ENCODE measurements at places on chromosomes 1 and 21.

GRCh38 chr1:235391874-235392273, 24.6 kb downstream of the TBCE start:
- no peak for DNase-seq

DNA sequence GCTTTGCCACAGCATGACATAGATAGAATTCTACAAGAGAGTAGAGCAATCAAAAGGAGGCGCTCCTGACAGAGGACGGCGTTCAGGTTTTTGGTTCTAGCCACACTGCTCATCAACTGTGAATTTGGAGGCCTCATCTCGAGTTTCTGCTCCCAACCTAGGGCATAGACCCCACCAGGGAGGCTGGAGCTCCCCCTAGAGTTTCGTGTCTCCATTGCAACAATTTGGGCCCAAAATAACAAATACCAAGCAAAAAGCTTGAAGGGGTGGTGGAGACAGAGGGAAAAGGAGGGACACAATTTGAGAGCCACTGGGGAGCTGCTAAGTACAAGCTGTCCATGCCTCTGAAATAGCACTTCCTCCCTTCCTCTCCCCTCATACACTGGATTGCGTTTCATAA, 297.0 kb downstream of the GPATCH2 start:
- no peak for DNase-seq

- no peak for DNase-seq
Measured at GRCh38 chr1:225735252-225736149, 42.1 kb upstream of the SRP9 start.

DNA sequence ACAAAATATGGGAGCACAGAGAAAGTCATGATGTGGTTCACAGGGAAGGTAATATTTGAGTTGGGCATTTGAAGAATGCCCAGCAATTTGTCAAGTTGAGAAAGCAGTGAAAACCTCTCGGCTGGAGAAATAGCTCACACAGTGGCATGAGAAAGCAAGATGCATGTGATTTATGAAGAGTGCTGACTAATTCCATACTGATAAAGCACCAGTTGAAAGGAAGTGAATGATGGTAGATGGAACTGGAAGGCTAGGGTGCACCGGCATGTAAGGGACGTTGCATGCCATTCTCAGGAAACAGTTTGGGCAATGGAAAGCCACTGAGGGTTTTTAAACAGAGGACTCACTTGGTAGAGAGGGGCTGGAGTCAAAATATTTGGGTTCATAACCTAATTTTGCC, 53.5 kb upstream of the MTF2 start:
- no peak for DNase-seq

DNA sequence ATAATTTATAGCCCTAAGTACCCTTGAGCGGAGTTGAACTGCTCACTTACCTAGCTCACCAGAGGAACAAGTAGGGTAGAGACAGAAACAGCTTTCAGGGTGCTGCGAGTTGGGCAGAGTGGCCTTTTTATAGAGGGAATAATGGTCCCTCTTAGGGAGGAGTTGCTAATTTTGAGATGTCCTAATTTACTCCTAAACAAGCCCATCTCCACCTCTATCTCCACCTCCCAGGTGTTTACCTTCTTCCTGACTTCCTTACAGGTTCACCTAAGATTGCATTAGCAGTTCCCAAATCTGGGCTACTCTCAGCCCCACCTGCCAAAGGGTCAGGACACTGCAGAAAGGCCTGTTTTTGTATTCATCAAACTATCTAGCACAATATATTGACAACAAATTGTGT, at the start of gene HRNR:
HRNR (minus strand) TSS at position 101 of the 400 bp plus-strand sequence. CDS start 940 bp downstream, outside the sequence.
- no peak for DNase-seq

DNA sequence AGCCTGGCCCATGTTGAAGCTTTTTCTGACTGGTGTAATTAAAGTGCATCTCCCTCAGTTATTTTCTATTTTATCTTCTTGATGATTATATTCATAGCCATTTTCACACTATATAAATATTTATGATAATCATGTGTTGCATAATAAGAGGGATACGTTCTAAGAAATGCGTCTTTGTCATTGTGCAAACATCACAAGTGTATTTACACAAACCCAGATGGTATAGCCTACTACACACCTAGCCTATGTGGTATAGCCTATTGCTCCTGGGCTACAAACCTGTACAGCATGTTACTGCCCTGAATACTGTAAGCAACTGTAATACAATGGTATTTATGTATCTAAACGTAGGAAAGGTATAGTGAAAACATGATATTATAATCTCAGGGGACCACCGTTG, 88.1 kb downstream of the BACH1 start:
- no peak for DNase-seq

GRCh38 chr1:112296908-112297307, 99.1 kb upstream of the CTTNBP2NL start:
- DNase-seq: no peak

DNA sequence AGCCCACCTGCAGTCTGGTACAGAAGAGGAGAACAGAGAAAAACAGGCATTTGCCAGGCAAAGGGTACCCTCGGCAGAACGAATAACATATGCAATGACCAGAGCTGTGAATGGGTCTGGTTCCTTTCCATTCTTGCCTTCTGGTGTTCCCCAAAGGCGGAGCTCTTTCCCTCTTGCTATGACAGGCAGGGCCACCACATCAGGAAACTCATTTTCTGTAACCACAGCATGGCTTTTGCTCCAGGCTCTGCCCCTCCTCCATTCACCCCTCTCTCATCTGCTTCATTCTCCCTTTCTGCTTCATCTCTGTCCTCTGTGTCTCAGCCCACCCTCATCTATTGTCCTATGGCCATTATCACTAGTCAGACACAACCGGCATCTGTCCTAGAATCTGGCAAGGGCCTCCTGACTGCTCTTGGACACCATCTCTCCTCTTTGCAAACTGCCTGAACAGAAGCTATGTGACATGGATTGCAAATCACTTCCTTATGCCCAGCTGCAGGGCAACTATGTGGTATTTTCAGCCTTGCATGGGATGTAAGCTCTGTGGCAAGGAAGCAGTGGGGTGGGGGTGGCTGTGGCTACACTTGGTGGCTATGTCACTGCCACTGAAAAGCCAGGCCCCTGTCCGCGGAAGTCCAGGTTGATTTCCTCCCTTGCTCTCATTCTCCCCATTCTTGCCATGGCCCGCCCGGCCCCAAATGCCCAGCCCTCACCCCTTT, 78.8 kb upstream of the ABCD3 start:
- DNase-seq: no peak

GRCh38 chr1:192489748-192490147, 85.8 kb upstream of the RGS1 start:
- DNase-seq: peak; percentile 31

DNA sequence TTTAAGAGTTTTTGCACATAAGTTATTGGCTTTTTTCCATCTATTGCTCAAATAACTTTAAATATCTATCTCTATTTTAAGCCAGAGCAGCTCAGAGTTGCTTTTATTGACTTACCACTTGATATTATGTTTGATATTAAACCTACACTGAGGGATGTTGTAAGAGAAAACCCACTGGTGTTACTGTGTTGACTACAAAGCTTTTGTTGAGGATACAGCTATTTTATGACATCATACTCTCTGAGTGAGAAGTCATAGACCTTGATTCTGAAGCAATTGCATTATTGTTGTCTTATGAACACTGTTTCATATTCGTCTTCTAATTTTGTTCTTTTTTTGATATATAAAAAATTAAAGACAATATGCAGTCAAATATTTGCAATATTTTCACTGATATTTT, 560.4 kb downstream of the PTBP2 start:
- DNase-seq: no peak

- DNase-seq: no peak
Measured at GRCh38 chr1:25945761-25946160, 39.5 kb upstream of the STMN1 start.

- DNase-seq: no peak
Measured at GRCh38 chr1:50426108-50426700, 3.0 kb upstream of the DMRTA2 start.

- DNase-seq: no peak
Measured at GRCh38 chr1:92329347-92330129, 30.7 kb downstream of the RPAP2 start.

DNA sequence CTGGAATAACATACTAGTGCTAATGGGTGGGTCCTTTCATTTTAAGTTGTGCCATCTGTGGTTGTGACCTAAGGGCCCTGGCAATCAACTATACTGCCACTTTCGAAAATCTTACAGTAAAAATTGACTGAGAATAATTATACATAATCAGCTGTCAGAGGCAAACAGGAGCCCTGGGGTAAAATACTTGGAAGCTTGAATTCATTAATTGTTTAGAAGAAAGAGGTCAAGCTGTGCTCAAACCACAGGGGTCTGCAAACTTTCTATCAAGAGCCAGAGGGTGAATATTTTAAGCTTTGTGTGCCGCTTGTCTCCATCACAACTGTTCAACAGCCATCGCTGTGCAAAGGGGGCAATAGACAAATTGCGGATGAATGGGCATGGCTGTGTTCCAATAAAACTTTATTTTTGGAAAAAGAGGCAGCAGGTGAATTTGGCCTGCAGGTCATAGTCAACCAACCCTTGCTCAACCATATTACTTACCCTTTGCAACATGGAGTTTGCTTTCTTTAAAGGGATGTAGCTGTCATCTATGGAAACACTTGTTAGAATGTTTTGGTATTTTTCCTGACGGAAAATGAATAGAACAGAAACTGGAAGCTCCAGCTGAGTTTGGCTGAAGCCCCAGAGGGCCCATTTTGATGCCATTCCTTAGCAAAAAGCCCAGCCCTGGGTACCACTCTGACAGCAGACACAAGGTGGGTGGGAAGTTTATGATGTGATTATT, 35.7 kb upstream of the USP1 start:
- DNase-seq: no peak

DNA sequence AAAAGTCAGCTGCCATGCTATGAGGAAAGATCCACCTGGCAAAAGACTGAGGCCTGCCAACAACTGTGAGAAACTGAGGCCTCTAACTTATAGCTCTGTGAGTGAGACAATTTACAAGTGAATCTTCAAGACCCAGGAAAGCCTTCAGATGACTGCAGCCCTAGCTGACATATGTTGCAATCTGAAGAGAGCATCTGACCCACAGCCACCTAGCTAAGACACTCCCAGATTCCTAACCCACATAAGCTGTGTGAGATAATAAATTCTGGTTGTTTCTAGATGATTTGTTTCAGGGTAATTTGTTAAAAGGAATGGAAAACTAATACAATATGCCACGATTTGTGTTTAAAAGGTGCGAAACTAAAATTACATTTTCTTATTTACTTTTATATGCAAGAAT, 55.1 kb downstream of the HFM1 start:
- no peak for DNase-seq

- DNase-seq: no peak
Measured at GRCh38 chr1:70656361-70656760, 245.3 kb downstream of the CTH start.

- no peak for DNase-seq
Measured at GRCh38 chr1:245677461-245678240, 522.9 kb downstream of the KIF26B start.

DNA sequence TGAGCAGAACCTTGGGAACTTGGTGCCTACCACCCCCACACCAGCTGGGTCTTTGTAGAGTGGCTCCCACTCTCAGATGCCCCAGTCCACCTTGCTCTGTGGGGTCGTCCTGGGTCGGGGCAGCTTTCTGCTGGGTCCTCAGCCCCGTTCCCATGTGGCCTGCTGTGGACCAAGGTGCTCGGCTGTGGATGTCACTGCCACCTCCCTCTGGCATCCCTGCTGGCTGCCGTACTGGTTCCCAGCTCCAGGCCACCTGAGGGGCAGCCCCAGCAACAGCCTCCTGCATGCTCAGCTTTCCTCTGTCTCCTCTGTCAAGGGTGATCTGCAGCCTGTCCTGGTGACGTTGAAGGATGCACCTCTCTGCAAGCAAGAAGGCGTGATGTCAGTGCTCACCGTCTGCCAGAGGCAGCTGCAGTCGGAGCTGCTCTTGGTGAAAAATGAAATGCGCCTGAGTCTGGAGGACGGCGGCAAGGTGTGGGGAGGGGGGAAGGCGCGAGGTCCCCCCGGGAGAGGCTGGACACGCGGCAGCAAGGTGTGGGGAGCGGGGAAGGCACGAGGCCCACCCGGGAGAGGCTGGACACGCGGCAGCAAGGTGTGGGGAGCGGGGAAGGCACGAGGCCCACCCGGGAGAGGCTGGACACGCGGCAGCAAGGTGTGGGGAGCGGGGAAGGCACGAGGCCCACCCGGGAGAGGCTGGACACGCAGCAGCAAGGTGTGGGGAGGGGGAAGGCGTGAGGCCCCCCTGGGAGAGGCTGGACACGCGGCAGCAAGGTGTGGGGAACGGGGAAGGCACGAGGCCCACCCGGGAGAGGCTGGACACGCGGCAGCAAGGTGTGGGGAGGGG, 45.9 kb upstream of the DIP2A start:
- no peak for DNase-seq

- DNase-seq: no peak
Measured at GRCh38 chr21:43956670-43957035, 55.5 kb upstream of the TRAPPC10 start.

- DNase-seq: no peak
Measured at GRCh38 chr1:28313702-28314546, 14.9 kb upstream of the MED18 start.

DNA sequence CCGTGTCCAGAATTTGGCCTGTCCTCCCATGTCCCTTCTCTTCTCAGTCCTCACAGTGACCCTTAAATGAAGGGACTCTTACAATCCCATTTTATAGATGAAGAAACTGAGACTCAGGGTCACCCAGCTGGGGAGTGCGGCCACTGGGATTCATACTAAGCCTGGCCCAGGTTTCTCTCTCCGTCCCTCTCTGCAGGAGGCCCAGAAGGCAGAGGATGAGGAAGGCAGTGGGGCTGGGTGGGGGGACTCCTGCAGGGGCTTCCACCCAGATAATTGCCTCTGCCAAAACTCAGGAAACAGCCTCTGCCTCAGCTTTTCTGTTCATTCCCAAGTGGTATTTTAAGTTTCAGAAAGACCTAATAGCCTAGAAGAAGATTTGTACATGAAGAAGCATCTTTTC, 299.8 kb downstream of the MATN1 start:
- DNase-seq: no peak

DNA sequence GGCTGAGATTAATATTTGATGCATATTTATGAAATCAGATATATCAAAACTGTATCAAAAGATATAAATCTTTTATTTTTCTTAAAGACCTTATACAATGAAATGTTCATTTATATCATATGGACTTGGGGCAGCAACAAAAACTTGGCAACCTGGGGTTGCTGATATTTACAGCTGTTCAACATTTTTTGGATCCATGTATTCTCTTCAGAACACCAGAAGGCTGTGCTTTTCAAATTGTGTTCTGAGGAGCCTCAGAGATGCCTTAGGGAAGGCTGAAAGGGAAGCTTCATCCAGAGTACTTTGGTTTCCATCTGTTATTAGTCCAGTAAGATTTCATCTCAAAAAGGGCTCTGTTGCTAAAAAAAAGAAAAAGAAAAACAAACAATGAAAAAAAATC, 94.8 kb downstream of the DISC1 start:
- no peak for DNase-seq
